ELR (cell line): ENCODE measurements at places on chromosomes 2 and 18.

- DNase-seq, result peak; percentile 43
Measured at GRCh38 chr18:61896757-61897156, 4.0 kb upstream of the RNF152 start.

DNA sequence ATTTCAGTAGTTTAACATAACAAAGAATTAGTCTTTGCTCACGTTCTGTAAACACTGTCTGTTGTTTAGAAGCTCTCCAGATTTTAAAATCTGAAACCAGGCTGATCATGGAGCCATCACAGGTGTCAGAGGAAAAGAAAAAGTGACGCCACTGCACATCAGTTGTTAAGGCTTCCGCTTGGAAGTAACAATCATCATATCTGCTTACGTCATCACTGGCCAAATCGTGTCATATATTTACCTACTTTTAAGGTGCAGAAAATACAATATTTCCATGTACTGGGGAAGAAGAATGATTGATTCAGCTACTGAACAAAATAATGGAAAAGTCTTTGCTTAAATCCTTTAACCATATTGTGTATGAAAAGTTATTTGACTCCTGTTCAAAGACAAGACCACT is 382.6 kb upstream of the MC4R start:
- no peak for DNase-seq

GRCh38 chr2:46225730-46226129 is 71.5 kb upstream of the EPAS1 start:
- no peak for DNase-seq

DNA sequence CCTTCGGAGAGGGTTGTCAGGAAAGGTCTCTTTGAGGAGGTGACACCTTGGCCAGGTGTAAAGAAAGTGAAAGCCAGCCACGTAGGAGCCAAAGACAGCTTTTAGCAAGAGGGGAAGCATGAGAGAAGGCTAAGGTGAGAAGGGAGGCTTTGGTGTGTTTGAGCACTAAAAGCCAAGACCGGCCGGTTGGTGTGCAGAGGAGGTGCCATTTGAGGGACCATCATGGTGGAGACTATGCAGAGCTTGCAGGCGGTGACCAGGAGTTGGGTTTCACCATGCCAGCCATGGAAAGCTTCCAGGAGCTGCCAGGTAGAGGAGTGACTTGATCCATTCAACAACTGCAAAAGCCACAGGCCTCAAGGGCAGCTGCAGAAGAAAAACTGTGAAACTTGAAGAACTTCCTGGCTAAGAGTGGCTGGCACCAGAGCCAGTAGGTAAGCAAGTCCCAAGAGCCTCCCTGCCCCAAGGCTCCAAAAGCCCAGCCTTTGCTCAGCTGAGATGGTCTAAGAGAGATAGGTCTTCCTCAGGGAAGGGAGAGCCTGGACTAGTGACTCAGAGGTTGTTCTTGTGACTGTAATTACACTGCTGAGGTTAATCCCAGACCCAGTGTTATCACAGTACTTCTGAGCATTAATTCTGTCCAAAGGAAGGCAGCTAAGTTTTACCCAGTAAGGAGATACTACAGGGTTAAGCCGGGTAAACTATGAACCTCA is 319.0 kb downstream of the BCL11A start:
- no peak for DNase-seq

DNA sequence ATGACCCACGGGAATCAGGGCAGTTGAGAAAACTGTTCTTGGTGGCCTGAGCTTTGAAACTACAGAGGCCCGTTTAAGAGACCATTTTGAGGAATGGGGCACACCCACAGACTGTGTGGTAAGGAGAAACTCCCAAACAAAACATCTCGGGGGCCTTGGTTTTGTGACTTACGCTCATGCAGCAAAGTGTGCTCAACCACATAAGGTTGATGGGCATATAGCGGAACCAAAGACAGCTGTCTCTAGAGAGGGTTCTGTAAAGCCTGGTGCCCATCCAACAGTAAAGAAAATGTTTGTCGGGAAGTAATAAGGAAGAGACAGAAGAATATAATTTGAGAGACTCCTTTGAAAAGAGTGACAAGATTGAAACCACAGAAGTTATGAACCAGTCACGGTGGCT is 5.4 kb downstream of the MRO start:
- no peak for DNase-seq

DNA sequence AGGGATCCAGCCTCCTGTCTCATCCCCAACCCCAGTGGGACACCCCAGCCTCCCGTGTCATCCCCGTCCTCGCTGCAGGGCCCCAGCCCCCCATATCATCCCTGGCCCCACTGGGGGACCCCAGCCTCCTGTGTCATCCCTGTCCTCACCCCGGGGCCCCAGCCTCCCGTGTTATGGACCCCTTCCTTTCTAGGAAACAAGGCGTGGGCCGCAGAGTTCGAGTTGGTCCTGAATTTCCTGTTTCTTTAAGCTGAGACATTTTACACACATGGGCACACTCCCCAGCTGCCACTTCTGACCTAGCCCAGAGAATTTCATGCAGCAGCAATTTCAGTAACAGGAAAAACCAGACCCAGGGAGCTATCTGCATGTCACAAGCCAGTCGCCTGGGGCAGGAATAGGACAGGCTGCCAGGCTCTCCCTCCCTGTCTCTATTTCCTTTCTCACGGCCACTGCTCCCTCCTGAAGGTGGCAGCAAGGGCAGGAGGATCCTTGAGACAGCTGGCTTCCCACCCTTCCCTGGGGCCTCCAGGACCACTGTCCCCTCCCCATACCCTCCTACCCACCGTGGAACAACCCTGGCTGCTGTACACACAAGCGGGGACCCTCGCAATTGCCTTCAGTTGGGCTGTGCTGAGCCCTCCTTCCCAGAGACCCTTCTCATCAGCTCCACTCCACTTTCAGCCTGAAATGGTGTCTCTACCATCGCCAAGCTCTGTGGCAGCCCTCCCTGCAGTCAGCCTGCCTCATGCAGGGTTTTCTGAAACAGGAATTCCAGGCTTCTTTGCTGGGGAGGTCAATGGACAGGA is 141.9 kb upstream of the ID2 start:
- no peak for DNase-seq

- no peak for DNase-seq
Measured at GRCh38 chr2:20604951-20605381, 45.9 kb downstream of the HS1BP3 start.

DNA sequence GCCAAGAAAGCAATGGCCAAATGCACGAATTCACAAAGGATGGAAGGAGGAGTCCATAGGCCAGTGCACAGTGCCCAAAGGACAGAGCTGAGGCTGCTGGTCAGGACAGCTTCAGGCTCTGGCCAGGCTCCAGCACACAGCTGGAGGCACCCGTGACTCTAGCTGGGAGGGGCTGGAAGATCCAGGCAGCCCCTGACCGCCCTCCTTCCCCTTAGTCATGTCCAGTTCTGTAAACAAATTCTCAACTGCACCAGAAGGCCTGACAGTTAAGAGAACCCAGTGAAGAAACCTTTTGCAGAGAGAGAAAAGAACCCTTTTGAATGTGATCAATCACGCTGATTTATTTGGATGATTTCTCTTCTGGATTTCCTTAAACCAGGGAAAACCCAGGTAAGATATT is 7.7 kb upstream of the YWHAQ start:
- DNase-seq, result peak; percentile 96

DNA sequence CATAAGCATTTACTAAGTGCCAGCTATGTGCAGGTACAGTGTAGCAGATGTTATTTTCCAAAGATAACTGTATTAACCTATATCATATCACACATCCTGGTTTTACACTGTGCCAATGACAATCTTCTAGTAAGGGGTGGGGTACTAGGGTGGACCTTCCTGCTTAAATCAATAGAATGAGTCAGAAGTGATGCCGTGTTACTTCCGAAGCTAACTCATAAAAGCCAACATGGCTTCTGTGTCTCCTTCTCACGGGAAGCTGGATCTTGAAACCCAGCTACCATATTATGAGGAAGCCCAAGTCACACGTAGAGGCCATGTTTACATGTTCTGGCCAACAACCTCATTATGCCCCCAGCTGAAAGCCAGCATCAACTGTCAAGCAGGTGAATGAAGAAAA is 59.1 kb downstream of the MRPL33 start:
- DNase-seq, result no peak

DNA sequence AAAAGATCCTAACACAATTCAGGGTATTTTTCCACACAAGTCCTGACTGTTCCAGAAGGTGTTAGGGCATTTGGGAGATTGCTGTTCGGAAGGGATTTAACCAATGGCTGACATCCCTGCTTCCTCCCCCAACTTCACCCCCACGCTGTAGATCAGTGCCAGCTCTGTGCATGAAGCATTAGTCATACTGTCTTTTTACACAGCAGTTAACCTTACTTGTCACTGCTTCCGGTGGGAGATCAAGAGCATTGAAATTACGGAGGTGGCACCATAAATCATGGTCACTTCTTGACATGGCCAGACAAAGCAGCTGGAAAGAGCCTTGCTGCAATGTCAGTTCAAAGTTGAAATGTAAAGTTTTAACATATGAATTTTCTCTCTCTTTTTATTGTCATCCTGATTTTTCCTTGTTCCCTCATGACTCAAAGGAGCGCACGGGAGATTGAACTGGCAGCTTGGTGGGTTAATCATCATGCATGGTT is 70.2 kb downstream of the HRH4 start:
- peak; percentile 54 for DNase-seq

DNA sequence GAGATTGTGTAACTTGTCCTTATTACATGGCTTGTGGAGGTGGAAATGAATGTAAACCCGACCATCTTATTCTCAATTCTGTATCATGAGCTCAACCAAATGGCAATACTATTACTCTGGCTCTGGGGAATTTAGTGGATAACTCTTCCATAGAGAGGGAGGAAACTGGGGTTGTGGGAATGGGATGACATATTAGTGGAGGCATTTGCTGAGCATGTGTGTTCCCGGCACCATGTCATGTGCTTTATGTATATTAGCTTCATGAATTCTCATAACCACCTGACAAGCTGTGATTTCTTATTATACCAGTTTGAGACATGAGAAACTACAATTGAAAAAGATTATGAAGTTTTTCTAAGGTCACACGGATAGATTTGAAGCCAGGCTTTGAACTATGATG is 112.8 kb upstream of the TMEFF2 start:
- DNase-seq, result peak; percentile 65

DNA sequence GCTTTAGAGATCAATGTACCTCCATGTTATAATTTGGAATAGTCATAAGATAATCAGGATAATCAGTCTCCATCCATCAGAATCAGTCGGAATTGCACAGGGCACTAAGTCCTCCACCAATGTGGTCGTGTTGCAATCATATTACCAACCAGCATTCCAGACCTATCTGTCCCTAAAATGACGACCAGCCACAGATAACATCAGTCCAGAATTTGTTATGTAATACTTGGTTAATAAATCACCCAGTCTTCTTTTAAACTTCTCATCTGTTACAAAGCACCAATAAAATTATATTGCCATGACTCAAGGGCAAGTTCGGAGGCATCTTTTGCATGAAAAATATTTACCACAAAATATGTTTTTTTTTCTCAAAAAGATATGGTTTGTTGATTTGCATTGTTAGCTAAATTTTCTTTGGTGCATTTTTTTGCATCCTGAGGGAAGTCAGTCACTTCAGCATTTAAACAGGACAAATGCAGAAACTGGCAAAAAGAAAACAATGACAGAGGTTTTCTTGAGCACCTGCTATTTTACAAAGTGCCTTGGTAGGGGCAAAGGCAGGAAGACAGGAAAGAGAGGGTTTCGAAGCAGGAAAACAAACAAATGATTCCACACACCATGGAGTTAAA is 29.3 kb downstream of the PIEZO2 start:
- peak; percentile 45 for DNase-seq

DNA sequence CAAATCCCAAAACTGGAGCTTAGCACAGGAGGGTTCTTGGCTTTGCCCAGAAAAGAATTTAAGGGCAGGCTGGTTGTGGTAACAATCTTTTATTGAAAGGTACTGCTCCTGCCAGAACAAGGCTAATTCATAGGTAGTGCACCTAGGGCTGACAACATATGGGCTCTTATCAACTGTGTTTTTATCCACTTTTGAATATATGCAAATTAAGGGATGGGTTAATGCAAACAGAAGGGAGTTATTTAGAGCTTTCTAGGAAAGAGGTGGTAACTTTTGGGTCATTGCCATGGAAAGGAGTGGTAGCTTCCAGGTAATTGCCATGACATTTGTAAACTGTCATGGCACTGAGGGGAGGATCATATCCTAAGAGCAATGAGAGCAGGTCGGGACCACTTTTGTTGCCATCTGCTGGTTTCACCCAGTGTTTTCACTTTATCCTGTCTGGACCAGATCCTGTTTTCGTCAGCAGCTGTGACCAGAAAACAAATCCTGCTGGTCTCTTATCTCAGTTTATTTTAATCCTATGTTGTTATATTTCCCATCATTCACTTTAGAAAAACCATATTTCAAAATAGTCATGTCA is 981 bp downstream of the C2orf66 start:
- DNase-seq, result peak; percentile 36

GRCh38 chr18:39945076-39945475 is 2010.0 kb upstream of the PIK3C3 start:
- DNase-seq, result no peak

DNA sequence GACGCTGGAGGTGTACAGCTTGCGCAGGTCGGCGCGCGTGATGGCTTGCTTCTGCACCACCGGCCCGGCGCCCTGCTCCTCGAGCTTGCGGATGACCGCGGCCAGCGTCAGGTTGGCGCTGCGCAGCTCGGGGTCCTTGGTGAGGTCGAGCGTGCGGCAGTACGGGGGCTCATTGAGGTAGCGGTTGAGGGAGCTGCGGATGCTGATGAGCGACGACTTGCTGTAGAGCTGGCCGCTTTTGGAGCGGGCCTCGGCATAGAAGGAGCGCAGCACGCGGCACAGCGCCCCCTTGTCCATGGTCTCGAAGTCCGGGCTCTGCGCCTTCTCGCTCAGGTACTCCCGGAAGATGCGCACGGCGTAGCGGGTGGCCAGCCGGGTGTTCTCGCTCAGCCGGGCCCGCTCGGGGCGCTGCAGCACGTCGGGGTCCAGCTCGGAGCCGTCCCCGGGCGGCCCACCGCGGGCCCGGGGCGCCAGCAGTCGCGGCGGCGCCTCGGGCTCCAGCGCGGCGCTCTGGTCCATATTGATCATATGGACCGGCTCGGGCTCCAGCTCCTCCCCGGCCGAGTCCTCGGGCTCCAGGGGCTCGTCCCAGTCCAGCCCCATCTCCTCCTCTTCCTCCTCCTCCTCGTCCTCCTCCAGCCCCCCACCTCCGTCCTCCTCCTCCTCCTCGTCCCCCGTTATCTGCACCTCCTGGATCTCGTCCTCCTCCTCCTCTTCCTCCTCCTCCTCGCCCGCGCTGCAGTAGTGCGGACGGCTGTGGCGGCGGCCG is 523 bp downstream of the KCTD1 start:
- DNase-seq, result peak; percentile 79

GRCh38 chr2:1680222-1681016 is 63.9 kb downstream of the PXDN start:
- no peak for DNase-seq

DNA sequence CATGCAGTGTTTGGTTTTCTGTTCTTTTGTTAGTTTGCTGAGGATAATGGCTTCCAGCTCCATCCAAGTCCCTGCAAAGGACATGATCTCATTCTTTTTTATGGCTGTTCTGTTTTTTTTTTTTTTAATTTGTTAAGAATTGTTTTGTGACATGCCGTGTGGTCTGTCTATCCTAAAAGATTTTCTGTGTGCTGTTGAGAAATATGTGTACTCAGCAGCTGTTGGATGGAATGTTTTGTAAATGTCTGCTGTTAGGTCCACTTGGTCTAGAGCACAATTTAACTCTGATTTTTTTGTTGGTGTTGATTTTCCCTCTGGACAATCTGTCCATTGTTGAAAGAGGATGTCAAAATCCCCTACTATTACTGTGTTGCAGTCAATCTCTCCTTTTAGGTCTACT is 80.4 kb upstream of the WDR75 start:
- DNase-seq, result no peak

GRCh38 chr18:60895181-60895580 is 438.0 kb upstream of the CDH20 start:
- peak; percentile 15 for DNase-seq
